Endothelial cell (in vitro differentiated cells): ENCODE measurements at places on chromosomes 2 and 18.

DNA sequence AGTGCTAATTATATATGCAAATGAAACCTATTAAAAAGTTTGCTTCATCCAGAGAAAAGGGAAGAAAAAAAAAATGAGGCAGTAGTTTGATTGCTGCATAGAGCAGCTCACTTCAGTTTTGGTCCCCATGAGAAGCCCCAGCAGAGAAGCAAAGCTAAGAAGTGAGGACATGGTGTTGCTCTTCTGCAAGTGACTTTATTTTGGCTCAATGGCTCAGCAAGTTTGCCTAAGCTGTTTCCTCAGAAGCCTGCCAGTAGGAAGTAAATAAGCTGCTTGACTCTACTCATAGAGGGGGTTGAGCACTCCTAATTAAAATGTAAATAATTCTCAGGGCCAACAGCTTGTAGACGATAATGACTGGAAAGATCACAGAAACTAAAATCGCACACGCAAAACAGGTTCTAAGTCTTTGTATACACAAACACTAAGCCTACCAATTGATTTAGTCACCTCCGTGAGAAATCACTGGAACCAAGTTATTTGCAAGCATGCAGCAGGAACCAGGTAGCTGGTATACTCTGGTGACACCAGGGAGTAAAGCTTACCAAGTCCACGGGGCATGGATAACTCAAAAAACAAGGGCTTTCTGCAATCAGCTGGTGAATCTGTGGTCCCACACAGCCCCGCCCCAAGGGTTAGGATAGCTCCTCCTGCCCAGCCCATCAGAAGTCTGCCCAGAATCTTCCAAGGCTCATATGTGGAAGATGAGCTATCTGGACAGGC lies 39.7 kb upstream of the NABP1 start:
- no peak for DNase-seq

- no peak for DNase-seq
Observed at GRCh38 chr2:160963957-160964356, 196.3 kb upstream of the TANK start.

- no peak for DNase-seq
Observed at GRCh38 chr2:171810422-171811244, 83.4 kb downstream of the SLC25A12 start.

GRCh38 chr2:99140860-99141109 lies 722 bp upstream of the C2orf15 start:
- no peak for DNase-seq

- no peak for DNase-seq
Observed at GRCh38 chr2:223055836-223056235, 3.8 kb downstream of the KCNE4 start.

GRCh38 chr2:228131833-228132232 lies 49.7 kb downstream of the SPHKAP start:
- no peak for DNase-seq

GRCh38 chr2:2570871-2571270 lies 239.8 kb upstream of the MYT1L start:
- DNase-seq: no peak
